CD4-positive, alpha-beta T cell treated with Interleukin-17A for 1 hour (primary cell): ENCODE measurements at places on chromosomes 7 and 10.

DNA sequence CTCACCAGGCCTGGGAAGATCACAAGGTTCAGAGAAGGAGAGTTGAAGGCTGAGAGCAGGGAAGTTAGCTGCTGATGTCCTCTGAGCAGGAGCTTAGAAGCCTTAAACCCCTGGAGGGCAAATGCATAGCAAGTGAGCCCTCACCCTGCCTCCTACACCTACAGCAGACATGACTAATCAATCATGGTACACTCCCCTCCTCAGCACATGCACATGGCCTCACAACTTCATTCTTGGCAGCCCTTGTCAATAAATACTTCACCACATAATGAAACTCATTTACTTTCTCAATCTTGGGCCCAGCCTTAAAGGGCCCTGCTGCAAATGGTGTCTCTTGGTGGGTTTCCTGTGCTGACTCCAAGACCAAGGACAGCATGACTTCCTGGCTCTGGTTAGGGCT is 12.9 kb downstream of the MMRN2 start:
- DNase-seq, result no peak

DNA sequence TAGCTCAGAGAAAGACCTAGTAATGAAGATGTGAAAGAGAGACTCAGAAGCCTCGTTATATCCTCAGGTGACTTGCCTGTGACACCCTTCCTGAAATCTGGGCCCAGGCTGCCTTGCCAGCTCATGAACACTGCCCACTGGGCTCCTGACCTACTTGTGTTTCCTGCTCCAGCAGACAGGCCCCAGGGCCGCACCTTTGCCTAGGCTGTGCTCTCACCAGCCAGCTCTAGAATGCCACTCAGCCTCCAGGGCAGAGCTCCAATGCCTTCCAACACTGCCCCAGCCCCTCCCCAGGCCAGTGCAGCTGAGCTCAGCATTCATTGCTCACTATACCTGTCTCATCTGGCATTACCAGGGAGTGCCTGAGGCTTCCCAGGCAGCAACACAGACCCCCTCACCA is 94.3 kb downstream of the DLG5 start:
- peak; percentile 65 for DNase-seq

DNA sequence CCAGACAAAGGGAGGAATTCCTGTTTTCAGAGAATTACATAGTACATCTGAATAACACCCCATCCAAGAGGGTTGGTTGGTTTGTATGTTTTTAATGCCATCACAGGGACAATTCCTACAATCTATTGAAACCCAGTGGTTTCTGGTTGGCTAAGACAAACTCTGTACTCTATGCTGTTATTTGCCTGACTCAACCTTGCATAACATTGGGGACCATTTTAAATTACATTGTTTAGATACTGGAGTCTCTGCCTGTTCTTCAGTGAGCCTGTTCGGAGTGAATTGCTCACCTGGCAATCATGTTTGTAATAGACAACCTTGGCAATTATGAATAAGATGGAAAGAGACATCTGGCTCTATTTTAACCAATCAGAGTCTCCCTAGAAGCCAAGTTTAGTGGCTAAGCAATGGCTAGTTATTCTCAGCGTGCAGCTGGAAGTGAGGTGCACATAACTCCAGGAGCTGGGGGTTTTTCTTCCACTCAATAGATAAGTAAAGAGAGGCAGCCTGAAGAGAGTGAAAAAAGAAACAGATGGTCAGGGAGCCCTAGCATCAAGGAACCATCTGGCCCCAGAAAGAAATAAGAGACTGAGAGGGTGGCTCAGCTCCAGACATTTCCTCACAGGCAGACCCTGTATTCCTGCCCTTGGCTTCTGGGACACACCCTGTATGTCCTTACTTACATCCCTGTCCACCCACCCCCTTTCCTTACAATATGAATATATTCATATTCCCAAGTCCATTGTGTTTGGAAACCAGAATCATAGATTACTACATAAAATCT is 21.2 kb upstream of the SLC35G1 start:
- no peak for DNase-seq

- DNase-seq, result no peak
Measured at GRCh38 chr7:107628461-107629064, 32.1 kb upstream of the SLC26A4 start.

GRCh38 chr7:100091411-100092181 is 2.8 kb downstream of the COPS6 start:
- DNase-seq, result no peak

GRCh38 chr10:8344756-8345155 is 290.3 kb downstream of the GATA3 start:
- DNase-seq, result no peak

- DNase-seq, result no peak
Measured at GRCh38 chr10:44326474-44327030, 58.3 kb downstream of the CXCL12 start.
